Left forelimb (tissue), 1 donor: ENCODE measurements at places on chromosomes 13 and 19.
A peak's percentile ranks its signal among the peaks of the same experiment; 100 is the strongest.

- no peak for DNase-seq
These were observed 72.9 kb upstream of the NPAS1 start for GRCh38 chr19:46946611-46947238.

DNA sequence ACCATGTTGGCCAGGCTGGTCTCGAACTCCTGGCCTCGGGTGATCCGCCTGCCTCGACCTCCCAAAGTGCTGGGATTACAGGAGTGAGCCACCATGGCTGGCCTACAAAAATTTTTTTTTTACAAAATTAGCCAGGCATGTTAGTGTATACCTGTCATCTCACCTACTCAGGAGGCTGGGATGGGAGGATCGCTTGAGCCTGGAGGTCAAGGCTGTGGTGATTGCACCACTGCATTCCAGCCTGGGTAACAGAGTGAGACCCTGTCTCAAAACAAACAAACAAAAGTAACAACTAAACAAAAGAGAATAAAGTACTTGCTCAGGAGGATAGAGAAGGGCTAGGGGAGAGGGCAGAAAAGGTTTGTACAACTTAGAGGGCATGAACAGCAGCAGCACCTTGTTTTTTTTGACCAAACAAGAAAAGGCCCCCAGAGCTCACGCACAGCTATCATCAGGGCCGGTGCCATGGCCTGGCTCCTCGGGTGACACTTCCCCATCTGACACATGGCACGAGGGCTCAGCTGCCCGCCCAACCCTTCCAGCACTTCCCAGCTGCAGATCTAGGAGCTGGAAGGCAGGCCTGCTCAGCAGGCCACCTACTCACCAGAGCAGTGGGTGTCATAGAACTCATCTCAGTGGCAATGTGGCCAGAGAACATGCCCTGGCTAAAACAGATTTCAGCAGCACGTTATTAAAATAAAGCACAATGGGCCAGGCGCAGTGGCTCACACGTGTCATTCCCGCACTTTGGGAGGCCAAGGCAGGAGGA is 8.6 kb upstream of the SLC7A9 start:
- no peak for DNase-seq

DNA sequence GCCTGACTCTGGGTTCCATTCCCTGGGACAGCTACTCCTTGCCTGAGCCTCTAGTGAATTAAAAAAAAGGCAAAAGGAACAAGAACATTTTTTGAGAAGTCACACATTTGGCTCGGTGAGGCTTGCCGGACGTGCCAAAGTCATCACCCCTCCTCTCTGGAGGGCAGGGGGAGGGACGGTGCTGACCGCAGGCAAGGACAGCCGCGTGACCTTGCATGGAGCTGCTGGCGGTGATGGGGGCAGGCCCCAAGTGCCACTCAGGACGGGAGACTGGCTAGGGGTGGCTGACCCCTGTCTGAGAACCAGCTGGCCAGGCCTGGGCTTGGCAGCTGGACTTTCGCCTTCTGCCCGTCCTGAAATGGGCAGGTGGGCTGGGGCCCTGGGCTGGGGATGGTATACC is 26.4 kb downstream of the MAP2K2 start:
- no peak for DNase-seq

GRCh38 chr13:111304041-111304544 is 16.3 kb upstream of the TEX29 start:
- DNase-seq: no peak

- DNase-seq: no peak
These were observed 6.9 kb downstream of the PAK4 start for GRCh38 chr19:39132344-39132969.

GRCh38 chr13:63389756-63390155 is 1974.1 kb upstream of the PCDH20 start:
- DNase-seq: no peak

DNA sequence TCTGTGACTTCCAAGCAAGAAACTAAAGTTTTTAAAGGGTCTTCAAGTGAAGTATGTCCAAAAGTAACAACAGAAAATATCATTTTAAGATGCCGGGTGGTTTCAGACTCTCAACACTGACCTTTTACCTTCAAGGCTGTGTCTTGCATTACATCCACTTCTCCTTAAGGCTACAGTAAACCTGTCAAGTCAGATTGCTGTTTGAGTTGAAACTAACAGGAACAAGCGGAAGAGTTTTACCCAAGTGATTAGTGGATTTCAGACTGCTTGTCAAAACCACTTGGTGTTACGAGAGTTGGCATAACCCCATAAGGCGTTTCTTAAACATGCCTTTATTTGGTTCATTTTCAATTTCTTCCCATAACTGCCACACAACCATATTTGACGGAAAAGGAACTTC is 283.1 kb downstream of the DCT start:
- DNase-seq: no peak

- DNase-seq: no peak
These were observed 99.6 kb upstream of the OBI1 start for GRCh38 chr13:78758549-78758948.

DNA sequence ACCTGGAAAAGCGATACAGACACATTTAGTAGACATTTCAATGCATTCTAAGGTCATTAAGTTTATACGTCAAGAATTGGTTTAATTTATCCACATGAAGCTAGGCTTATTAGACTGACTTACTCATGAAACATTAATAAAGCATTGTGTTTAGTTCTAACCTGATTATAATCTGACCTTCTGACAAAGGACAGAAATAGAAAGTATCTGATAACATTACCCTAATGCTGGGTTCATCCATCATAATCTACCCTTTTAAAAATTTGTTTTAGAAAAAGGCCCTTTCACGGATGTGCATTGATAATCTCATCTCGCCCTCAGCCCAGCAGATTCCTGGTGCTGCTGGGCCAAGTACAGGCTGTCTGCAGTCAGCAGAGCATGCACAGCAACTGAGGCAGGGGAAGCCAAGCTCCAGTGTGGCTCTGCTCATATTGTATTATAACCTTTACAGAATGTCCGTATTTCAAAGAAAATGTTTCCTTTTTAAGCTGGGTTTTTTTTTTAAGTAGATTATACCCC is 142.1 kb upstream of the MAB21L1 start:
- DNase-seq: no peak

- no peak for DNase-seq
These were observed 109.9 kb downstream of the RBM26 start for GRCh38 chr13:79295906-79296706.

DNA sequence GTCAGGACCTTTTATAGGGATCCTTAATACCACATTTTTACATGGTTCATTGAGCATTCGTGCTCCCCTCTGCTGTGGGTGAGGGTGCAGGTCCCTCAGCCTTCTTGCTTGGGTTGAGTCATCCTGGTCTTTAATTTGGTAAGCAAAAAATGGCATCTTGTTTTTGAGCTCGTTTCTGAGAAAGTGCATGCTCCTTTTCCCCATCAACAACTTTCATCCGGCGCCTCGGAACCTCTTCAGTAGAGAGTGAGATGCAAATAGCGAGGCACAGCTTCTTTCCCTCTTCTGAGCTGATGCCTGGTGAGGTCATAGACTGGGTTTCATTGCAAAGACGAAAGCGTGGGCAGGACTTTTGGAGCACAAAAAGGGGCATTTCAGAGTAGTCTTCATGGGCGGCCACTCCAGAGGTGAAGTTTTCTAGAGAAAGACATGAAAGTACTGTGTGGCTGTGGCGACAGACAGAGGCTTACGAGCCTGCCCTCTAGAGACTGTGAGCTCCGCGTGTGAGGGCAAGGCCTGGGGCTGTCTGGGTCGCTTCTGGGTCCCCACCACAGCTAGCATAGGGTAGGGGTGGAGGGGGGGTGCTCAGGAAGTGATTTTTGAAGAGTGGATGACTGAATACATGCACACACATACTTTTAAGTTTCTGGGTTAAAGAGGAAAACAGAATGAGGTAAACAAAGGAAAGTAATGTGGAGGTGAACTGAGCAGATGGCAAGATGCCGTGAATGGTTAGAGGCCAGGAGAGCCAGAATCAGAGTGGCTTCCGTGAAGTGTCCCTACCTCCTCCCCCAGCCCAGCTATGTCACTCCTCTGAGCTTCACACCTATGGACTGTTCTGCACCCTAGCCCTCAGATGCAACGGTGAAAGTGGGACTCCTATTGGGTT is 44.3 kb downstream of the BBC3 start:
- no peak for DNase-seq

- DNase-seq: no peak
These were observed 14.8 kb downstream of the SLC5A5 start for GRCh38 chr19:17886515-17886914.

GRCh38 chr19:40948580-40949299 is 42.3 kb upstream of the CYP2B6 start:
- no peak for DNase-seq

DNA sequence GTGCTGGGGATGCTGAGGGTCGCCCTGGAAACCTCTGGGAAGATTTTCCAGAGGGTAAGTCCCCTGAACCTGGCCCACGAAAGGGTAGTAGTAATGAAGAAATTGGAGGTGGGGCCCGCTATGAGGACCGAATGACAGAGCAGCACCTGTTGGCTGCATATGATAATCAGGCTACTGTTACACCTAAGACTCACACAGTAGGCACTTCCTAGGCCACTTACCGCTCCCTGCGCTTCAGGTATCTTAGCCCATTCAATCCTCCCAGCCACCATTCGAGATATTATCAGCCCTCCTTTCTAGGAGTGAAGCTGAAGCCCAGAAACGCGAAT is 4.3 kb upstream of the LRFN3 start:
- no peak for DNase-seq

DNA sequence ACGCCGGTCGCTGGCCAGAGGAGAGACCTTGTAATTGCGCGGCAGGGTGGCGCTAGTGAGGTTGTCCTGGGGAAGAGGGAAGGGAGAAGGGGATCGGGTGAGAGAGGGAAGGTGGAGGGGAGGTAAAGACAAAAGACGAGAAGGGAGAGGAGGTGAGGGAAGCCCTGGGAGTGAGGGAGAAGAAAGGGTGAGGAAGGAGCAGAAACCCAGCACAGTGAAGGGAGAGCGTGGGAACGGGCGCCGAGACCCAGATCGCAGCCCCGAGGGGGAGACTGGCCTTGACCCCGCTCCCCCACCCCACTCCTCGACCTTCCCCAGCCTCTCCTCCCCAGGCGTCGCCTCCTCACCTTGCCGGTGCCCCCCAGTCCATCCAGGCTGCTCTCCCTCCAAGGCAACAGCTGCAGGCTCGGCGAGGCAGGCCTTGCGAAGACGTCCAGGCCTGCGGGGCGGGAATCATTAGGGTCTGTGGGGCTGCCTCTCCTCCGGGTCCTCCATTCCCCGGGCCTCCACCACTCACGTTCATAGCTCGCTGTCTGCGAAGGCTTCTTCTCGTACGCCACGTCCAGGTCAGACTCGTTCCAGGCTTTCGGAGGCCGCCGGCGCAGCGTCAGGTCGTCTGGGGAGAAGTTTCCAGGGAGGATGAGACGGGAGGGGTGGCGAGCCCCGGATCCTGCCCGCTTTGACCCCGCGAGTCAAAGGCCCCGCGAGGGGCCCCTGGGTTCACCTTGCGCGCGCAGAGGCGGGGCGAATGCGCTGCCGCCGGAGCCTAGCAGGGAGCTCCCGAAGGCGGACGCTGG is 8.8 kb downstream of the PPP1R13L start:
- DNase-seq: no peak

DNA sequence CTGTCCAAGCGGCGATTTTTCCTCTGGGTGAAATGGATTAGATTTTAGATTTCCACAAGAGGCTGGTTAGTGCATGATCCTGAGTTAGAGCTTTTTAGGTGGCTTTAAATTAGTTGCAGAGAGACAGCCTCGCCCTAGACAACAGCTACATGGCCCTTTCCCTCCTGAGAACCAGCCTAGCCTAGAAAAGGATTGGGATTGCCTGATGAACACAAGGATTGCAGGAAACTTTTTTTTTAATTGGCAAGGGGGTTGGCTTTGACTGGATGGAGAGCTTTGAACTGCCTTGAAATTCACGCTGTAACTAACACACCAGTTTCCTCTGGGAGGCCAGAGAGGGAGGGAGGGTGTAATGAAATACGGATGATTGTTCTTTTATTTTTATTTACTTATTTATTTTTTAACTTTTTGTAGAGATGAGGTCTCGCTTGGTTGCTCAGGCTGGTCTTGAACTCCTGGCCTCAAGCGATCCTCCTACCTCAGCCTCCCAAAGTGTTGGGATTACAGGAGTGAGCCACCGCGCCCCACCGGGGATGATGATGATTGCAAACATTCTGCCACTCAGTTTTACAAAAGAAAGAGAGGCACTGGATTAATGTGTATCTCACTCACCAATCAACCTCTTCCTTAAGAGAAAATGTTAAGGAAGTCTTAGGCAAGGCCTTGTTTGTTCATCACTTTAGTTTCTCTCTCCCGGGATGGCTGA is 1.9 kb downstream of the LDLR start:
- no peak for DNase-seq

DNA sequence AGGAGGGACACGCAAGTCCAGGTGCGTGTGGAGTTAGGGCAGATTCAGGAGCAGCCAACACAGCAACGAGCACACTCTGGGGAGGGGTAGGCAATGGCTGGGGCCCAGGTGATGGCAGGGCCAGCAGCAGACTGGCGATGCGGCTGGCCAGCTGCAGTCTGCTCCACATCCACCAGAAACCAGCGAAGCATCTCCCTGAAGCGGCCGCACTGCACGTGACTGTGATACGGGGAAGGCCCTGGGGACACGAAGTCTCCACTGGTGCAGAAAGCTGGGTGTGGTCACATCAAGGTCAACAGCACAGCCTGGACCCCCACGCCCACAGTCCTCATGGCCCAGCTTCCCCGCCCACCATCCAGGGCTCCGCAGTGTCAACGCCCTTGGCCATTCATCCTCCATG is 21.3 kb upstream of the EPHX3 start:
- DNase-seq: no peak

- DNase-seq: no peak
These were observed 96.7 kb downstream of the CRYL1 start for GRCh38 chr13:20428666-20429644.

- no peak for DNase-seq
These were observed 8.0 kb downstream of the GPATCH1 start for GRCh38 chr19:33089010-33089409.

DNA sequence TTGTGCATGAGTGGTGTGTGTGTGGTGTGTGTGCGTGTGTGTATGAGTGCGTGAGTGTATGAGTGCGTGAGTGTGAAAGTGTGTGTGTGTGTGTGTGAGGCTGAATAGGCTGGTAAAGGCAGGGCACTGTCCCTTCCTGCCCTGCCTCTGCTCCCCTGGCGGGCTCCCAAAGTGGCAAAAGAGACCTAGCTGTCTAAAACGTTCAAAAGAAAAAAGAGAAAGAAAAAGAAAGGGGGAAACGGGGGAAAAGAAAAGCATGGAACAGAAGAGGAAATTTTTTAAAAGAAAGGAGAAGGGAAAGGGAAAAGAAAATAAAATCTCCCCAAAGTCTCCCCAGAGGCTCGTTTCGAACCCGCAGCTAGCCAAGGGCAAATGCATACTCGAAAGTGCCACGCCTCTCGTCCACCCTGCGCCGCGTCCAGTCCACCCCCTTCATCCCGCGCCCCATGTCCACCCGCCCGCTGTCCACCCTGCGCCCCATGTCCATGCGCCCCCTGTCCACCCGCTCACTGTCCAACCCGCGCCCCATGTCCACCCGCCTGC is 37.0 kb upstream of the FLT1 start:
- DNase-seq: peak; percentile 69

GRCh38 chr19:48999481-49000325 is 6.0 kb downstream of the RUVBL2 start:
- DNase-seq: no peak

DNA sequence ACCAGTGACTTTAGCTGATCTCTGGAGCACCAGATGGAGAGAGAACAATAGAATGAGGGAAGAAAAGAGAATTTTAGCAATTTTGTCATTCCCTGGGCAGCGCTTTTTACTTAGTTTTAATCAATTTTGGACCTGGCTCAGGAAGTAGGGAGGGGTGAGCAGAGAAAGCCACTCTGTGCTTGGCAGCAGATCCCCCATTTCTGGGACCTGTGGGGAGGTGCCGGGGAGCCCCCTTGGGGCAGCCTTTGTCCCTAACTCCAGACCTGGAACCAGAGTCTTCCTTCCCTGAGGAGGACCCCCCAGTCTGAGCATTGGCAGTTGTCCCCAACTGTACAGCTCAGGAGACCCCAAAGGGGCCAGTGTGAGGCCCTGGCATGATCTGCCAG is 10.5 kb downstream of the LYL1 start:
- no peak for DNase-seq
